NCI-H1436 (cell line): ENCODE measurements at places on chromosomes 6 and 20.

GRCh38 chr6:100475554-100476320 lies 11.0 kb upstream of the SIM1 start:
- DNase-seq, result no peak

DNA sequence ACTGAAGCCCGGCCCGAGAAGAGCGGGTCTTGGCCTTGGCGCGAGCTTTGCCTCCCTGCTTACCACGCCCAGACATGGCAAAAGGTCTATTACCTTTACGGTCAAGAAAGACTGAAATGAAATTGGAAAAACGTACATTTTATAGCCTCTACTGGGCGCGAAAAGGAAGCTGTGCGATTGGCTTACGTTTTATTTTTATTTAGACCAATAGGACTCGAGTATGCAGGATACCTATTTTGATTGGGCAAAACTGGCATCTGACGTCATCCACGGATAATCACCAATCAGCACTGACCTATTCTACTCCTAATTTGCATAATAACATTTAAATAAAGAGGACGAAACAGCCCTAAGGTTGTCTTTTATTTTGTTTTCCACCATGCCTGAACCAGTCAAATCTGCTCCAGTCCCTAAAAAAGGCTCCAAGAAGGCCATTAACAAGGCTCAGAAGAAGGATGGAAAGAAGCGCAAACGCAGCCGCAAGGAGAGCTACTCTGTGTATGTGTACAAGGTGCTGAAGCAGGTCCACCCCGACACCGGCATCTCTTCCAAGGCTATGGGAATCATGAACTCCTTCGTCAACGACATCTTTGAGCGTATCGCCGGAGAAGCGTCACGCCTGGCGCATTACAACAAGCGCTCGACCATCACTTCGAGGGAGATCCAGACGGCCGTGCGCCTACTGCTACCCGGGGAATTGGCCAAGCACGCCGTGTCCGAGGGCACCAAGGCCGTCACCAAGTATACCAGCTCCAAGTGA lies 97.4 kb downstream of the OR2B2 start:
- DNase-seq, result no peak

DNA sequence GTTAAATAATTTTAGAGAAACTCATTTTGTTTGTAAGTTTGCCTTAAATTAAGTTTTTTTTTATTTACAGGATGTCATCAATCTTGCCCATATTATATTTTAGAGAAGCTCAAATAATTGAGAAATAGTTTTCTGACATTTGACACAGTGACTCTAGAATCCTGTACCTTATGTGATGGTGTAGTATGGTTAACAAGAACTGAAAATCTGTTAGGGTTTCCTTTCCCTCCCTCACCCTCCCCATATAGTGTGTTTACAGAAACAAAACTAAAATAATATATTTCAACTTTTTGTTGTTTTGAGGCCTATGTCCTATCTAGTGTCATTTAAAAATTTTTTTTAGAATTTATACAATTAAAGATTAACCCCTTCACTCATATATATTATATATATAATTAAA lies 91.8 kb downstream of the SESN1 start:
- no peak for DNase-seq

DNA sequence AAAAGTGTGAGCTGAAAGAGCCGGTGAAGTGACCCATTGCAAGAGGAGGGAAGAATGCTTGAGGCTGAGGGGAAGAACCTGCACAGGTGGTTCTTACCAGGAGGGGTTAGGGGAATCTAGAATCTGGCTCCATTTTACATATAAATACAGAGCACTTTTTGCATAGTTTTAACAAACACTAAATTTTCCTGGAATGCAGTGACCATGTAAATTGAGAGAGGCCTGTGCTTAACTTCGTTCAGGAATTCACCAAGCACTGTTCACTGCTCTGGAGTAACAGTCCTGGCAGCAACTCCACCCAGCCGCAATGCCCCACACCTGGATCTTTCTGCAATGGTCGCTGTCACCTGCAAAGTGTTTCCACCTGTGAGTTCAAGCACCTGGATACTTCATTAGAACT lies 13.2 kb upstream of the RIPOR3 start:
- DNase-seq, result no peak

DNA sequence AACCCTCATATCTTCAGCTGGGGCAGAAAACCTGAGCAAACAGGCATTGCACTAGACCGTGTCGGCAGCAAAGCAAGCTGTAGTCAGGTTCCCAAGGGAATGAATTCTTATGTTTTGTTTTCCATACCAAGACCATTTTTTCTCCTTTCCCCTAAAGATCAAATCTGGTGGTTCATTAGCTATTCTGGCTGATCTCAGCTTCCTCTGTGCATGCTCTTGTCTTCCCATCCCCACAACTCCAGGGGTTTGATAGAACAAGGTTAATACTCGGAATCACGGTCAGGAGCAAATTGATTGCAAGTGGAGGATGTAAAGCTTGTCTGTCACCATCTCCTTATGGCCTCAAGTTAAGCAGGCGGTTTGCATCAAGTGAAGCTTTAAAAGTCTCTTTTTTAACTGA lies 778.8 kb downstream of the KIF16B start:
- no peak for DNase-seq

DNA sequence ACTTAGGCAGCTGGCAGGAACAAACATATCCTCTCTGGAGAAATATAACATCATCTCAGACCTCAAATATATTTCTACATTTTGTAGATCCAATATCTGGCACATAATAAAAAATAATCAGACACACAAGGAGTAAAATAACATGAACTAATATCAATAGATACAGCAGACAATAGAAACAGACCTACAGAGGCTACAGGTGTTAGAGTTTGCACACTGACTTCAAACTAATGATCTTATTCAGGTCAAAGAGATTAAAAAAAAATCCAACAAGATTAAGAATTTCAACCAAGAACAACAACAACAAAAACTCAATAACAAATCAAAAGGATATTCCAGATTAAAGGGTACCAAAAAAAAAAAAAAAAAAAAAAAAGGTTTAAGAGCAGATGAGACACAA lies 13.9 kb upstream of the CDYL start:
- no peak for DNase-seq

DNA sequence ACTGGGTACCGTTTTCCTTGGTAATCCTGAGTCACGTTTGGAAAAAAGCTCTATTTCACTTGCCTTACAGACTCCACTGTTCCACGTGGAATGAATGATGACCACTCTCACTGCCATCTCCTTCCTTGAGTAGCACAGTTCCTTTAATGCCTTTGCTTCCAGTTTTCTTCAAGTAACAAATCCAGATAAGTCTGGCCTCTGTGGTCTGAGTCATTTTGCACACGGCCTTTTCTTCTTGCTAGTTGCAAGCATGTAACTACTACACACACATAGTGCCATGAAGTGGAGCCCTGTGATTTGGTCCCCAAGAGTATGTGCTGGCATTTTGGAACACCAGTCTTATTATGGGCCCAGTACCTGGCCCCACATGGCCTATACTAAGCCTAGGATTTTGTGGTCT lies 182.8 kb downstream of the SASH1 start:
- DNase-seq, result no peak

DNA sequence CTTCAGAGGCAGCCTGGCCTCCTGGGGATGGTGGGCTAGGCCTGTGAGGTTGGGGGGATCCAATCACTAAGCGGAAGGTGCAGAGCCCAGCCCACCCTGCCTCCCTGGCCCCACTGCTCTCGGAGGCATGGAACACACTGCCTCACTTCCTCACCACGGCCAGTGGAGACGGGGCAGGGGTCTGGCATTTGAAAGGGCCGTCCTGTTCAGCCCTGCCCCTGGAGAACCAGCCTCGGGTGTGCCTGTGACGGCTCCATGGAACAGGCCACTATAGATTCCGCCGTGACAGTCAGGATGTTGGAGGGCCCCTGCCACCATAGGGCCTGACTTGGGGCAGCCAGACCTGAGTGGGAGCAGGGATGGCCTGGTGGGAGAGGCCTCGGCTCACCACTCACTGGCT lies 110.2 kb downstream of the DACT2 start:
- no peak for DNase-seq

- no peak for DNase-seq
These were observed 375.5 kb downstream of the PKHD1 start for GRCh38 chr6:51711876-51712275.
